ENCODE measurements at places on chromosomes 3 and 15.

- no peak for DNase-seq
Measured at GRCh38 chr15:101201411-101202174, 50.3 kb downstream of the CHSY1 start.

DNA sequence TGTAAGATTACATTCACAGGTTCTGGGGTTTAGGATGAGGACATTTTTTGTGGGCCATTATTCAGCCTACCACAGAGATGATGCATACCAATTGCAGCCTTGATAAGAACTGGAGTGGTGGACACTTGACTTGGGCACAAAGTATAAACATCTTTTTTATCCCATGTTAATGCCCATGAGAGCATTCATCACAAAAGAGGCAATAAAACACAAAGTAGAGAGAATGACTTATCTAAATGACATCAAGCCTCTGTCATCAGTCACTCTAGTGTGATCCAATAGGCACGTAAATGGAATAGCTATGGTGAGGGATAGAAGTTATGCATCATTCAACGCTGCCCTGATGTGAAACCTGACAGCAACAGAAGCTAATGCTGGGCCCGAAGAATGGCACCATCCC is 25.8 kb downstream of the VEPH1 start:
- DNase-seq, result no peak

GRCh38 chr3:2212206-2212605 is 113.5 kb downstream of the CNTN4 start:
- DNase-seq, result no peak

- DNase-seq, result no peak
Measured at GRCh38 chr15:88606070-88606794, 14.9 kb upstream of the AEN start.

GRCh38 chr15:88974392-88974791 is 61.2 kb upstream of the MFGE8 start:
- no peak for DNase-seq

DNA sequence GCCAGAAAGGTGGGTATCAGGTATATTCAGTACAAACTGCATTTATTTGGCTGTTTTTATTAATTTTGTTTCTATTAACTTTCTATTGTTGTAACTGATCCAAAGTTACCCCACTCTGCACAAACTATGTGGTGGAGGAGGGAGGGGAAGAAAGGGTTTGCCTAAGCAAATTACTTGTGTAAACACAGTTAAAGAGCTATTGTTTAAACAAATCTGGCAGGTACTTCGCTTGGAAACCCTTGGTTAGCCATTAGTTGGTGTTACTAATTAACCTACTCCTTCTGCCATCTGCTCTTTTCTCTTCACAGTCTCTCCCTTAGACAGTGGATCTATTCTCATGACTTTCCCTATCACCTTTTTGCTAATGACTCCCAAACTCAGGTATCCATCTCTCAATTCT is 328.4 kb upstream of the NECTIN3 start:
- DNase-seq, result no peak

- no peak for DNase-seq
Measured at GRCh38 chr3:10395196-10395595, 74.3 kb upstream of the SEC13 start.

DNA sequence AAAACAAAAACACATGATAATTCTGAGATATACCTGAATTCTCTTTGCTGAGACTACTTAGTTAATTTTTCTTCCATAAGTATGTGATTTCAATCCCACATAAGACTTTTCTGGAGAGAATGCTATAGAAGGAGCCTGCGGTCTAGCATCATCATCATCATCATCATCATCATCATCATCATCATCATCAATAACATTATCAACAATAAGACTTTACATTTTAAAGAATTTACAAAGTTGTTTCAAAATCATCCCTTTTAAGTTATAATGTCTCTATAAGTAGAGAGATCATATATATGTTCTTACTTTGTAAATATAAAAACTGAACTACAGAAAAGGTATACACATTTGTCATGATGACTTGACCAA is 965.3 kb downstream of the ROBO1 start:
- DNase-seq, result no peak

DNA sequence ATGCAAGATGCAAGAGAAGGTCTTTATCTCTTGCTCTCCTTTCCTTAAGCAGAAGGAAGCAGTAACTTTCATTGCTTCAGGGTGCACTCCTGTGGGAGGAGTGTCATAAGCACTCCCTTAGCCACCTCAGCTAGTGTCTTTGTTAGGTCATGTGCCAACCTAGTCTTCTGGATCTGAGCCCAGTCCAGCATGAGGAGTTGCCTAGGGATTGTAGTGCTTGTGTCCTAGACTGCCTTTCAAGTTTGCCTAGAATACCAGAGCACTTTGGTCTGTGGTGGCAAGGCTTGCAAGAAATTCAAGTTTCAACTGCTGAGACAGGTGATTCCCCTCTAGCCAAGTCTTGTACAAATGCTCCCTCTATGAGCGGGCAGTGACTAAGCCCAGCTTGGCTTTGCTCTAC is 633.6 kb downstream of the ZNF385D start:
- DNase-seq, result no peak

DNA sequence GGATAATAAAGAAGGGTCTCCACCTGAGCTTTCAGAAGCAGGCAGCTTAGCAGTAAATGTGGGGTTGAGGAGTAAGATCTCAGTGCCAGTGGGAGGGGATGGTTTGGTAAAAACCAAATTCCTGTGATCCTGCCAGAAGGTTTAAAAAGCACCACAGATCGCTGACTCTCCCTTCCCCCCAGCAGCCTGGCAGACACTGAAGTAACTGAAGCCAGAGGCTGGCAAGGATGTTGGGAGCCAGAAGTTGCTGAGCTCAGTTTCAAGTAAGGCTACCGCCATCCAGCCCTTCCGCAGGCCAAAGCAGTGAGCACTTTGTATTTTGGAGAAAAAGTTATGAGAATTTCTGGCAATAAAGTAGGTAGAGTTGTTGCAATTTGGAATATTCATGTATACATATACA is 246.4 kb downstream of the ZNF621 start:
- DNase-seq, result no peak

DNA sequence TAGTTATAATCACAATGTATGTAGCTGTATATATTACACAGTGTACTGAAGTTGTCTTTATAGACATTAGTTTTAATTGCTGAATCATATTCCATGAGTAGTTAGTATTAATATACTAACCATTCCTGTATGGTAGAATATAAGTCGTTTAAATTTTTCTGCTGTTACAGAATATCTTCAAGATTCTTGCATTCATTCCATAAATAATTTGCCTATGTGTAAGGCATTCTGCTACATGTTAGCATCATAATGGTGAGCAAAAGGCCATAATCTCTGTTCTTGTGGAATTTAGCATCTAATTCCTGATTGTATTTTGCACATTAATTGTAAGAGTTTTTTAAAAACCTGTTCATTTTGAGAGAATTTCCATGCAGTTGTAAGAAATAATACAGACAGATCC is 14.1 kb downstream of the GYG1 start:
- no peak for DNase-seq

DNA sequence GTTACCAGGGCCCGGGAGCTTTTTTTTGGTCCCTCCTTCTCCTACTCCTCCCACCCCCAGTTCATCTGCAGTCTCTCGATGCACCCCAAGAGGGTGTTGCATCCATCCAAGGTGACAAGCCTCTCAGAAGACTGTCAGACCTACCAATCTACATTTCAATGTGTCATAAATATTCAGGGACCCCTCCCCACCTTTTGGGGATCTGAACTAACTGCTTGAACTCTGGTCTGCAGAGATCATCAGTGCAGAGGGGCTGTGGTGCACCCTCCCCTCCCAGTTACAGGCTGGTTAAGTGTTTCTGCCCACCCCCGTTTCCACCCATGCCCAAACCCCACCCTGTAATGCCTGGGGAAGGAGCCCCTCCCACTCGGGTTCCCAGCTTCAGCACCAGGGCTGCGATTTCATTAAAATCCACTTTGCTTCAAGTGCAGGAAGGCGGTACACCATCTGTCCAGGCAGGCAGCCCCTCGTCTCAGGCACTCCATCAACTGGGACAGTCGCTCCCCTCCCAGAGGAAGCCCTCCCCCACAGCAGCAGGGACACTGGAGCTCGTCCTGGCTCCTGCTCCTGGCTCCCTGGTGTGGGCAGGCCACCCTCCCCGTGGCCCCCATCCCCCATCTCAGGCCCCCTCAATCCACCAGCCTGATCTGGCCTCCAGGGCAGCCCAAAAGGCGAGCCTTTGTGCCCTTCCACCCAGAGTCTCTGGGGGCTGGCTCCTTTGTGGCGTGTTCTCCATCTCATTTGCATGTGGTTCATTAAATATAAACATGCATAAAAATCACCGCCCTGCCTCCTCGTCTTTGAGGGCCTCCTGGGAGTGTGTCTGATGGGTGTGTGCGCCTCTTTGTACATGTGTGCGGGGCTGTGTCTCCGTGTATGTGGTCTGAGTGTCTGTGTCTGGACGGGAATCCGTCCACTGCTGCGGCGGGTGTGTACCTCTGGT is 32.3 kb downstream of the RNU5B-1 start:
- no peak for DNase-seq

DNA sequence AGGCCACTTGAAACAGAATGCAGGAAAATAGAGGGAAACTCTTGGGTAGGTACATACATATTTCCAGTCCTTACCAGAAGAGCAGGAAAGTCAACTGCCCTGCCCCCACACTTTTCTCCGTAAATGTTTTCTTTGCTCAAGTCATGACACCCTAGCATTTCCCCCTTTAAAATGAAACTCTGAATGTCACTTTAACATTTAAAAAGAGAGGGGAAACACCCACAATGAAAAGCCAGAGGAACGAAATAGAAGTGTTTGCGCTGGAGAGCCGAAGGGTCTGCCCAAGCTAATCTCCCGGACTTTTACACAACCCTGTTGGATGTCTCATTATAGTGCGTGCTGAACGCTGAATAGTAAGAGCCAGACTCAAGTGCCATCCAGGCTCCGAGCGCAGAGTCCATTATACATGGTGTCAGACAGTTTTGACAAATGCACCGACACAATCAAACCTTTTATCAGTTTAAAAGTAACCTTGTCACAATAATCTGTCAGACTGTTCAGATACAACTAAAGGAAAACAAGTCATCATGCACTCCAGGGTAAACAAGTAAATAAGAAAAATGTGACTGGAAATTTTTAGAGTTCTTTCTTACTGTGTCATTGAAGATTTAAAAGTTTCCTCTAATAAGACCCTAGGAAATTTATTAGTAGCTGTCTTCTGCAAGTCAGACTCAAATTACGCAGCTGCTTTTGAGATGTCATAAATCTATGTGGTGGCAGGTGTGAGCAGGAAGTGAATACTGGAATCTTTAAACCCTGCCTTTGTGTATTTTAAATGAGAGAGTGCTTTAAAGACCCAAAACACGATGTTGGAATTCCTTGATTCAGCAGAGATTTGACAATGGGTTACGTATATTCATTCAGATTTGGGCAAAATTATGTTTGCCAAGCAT is 159.8 kb downstream of the RBMS3 start:
- DNase-seq, result no peak

DNA sequence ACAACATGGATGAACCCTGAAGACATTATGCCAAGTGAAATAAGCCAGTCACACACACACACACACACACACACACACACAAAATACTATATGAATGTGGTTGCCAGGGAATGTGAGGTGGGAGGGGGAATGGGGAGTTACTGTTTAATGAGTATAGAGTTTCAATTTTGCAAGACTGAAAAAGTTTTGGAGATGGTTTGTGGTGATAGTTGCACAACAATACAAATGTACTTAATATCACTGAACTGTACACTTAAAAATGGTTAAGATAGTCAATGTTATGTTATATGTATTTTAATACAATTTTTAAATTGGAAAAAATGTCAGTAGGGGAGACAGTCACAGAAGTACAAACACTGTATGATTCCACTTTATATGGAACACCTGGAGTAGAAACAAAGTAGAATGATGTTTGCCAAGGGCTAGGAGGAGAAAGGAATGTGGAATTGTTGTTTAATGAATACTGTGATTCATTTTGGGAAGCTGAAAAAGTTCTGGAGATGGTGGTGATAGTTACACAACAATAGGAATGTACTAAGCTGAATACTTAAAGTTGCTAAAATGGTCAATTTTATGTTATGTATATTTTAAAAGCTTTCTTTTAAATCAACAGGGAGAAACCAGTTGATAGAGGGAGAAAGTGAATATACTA is 76.6 kb downstream of the RPL39L start:
- no peak for DNase-seq

- DNase-seq, result no peak
Measured at GRCh38 chr3:138418601-138419206, 15.7 kb upstream of the ESYT3 start.

DNA sequence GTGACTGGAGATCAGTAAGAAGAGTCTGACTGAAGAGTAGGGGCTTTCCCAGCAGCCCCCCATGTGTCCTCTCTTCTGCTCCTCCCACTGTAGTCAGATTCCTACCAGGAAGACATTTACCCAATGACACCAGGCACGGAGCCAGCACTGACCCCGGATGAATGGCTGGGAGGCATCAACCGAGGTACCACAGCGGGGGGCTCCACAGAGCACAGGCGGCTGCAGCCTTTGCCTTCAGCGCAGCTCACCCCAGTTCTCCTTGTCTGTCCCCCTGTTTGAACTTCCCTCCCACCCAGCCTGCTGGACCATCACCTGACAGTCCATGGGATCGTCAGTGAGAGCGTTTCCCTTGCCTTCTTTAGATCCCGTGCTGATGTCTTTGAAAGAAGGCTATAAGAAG is 101.6 kb downstream of the ANP32A start:
- DNase-seq, result no peak

DNA sequence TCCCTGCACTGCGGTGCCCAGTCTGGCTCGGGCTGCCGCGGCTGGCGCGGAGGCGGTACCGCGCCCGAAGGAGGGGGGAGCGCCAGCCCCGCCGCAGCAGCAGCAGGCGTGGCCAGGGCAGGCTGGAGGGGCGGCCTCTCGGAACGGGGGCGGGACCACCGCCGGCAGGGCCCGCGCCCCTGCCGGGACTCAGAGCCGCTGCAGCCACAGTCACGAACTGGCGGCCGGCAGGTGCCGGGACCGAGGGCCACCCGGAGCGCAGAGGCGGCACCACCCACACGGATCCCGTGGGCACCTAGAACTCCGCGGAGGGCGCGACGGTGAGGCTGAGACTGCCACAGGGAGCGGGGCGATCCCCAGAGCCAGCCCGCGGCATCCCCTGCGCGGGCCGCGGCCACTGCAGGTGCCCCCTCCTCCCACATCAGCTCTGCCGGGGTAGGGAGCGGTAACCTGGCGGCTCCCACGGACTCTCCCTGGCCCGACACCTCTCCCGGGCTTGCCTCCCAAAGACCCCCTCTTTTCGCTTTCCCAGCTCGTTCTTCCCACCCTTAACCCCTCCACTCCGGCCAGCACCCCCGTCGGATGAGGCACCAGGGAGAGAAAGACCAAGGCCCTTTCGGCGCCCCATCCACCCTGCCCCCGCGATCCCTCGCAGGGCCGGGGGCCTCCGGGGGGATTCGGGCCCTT is at the start of gene VWA5B2:
VWA5B2 (plus strand) TSS at position 192 of the 687 bp plus-strand sequence. CDS start 944 bp downstream, outside the sequence.
- peak; percentile 81 for DNase-seq

GRCh38 chr15:57375827-57376695 is at the start of gene CGNL1:
Gene CGNL1, plus strand, starts transcription at chr15:57376505. Its CDS starts 61,495 bp downstream, at chr15:57438000.
- no peak for DNase-seq

GRCh38 chr3:72555714-72556113 is 292.5 kb downstream of the SHQ1 start:
- DNase-seq, result no peak
